Adipocyte (in vitro differentiated cells): ENCODE measurements at places on chromosomes 16 and 17.

- DNase-seq: no peak
These were observed 10.8 kb upstream of the NAGLU start for GRCh38 chr17:42525221-42525620.

- DNase-seq: no peak
These were observed 1.9 kb upstream of the AXIN1 start for GRCh38 chr16:354291-354881.

DNA sequence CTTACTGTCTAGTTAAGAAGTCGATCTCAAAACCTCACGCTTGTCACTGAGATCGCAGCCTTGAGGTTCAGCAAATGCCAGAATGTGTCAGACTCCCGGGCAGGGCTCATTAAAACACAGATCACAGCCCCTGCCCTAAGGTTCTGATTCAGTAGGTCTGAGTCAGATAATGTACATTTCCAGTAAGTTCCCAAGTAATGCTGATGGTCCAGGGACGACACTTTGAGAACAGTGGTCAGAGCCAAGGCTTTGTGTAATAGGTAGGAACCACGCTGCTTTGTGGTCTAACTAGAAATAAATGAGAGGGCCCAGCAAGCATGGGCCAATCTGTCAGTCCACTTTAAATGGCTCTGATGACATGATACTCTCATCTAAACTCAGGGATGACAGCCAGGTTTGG is 228.6 kb downstream of the ZFHX3 start:
- DNase-seq: peak; percentile 41

- no peak for DNase-seq
These were observed 22.7 kb downstream of the SLC6A4 start for GRCh38 chr17:30212750-30213149.

GRCh38 chr16:88377961-88378360 is 4.8 kb upstream of the ZNF469 start:
- DNase-seq: no peak

DNA sequence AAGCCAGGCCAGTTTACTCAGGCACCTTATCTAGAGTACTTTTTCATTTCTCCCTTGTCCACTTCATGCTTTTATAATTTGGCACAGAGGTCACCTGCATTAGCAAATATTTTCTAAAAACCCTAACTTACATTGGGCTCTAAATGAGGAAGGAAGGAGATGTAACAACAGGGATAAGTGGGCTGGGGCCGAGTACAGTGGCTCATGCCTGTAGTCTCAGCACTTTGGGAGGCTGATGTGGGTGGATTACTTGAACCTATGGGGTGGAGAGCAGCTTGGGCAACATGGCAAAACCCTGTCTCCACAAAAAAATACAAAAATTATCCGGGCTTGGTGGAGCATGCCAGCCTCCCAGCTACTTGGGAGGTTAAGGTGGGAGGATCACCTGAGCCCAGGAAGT is 55.9 kb downstream of the TMEM100 start:
- no peak for DNase-seq

GRCh38 chr17:45409659-45410076 is 23.0 kb downstream of the ARHGAP27 start:
- DNase-seq: no peak

DNA sequence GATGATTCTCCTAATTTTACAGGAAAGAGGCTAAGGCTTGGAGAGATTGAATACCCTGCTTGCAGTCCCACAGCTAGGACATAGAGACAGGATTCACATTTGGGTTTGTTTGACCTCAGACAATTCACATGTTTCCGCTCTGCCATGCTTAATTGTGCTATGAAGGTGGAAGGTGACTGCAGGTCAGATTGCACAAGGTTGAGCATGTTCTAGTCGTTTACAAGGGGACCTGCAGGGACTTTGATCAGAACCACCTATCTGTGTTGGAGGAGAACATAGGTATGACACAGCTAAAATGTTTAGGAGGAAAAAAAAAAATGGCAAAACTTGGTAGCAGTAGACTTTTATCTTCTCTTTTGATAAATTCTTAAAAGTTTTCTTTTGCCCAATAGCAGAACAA is 4.9 kb upstream of the ANKFN1 start:
- DNase-seq: no peak

DNA sequence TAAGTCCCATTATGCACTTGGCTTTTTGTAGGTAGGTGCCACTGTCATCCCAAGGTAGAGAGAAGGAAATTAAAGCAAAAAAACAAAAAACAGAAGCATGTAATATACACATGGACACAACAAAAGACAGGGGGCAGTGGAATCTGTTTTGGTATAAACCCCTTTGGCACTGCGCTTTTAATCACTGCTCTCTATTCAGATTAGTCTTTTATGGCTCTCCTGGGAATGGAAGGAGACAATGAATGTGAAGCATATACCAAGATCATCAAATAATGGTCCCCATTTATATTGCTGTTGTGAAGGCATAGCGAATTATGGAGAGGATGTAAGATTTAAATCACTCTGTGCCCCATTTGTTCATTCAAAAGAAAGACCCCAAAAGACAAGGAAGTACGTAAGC is 17.4 kb downstream of the CDH11 start:
- DNase-seq: no peak

DNA sequence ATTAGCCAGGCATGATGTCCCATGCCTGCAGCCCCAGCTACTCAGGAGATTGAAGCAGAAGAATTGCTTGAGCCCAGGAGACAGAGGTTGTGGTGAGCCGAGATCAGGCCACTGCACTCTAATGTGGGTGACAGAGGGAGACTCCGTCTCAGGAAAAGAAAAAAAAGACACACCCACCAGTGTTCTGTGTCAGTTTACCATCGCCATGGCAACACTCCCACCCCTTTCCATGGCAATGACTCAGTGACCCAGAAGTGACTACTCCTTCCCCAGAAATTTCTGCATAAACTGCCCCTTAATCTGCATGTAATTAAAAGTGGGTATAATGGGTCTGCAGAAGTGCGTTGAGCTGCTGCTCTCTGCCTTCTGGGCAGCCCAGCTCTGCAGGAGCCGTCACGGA is 4.0 kb upstream of the ZC3H18 start:
- DNase-seq: peak; percentile 52
